ENCODE measurements at places on chromosomes 11 and 22.

DNA sequence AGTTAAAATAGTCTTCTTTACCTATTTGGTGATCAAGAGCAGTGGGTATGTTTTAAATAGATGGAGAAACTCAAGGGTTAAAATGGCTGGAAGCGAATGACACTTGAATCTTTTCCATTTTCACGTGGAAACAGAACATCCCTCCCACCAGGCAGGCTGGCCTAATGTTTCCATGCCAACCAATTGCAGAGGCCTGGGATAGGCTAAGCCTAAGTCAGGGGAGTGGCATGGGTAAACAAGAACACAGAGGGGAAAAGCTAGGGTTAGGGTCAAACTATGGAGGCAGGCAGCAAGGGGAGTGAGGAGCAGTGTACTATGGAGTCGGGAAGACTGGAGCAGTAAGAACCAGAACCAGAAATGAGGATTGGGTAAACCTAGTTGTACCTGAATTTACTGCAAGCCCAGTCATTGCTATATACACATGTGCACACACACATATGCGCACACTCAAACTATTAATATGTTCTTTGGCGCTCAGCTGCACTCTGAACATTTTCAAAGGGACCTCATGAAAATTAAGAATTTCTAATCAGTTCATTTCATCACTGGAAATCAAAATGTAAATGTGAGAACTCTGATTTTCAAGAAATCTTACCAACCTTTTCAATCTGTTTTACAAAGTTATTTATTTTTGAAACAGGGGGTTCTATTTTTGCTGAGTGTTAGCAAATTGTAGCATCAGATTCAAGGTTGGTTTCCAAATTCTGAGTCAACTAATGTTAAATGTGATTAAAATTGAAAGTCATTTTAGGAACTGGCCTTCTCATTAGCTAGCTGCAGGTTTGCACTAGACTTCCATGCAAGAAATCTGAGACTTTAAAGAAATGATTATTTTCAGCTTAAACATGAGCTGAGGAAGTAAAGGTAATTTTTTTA, 327.0 kb upstream of the CCDC90B start:
- no peak for DNase-seq

DNA sequence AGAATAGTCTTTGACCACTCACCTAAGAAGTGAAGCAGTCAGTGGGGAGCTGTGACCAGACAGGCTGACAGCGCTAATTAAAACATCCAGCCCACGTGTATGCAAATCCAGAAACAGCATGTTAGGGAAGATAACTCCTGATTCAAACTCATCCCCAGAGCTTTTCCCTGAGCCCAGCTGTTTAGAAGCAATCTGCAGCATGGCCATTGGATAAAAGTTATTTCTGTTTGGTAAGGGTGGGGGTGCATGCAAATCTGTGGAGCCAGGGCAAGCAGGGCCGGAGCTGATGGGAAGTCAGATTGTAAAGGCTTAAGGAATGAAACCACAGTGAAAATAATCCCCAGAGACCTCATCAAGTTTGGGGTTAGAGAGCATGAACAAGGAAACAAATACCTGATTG, 247.9 kb upstream of the KIRREL3 start:
- DNase-seq: no peak

DNA sequence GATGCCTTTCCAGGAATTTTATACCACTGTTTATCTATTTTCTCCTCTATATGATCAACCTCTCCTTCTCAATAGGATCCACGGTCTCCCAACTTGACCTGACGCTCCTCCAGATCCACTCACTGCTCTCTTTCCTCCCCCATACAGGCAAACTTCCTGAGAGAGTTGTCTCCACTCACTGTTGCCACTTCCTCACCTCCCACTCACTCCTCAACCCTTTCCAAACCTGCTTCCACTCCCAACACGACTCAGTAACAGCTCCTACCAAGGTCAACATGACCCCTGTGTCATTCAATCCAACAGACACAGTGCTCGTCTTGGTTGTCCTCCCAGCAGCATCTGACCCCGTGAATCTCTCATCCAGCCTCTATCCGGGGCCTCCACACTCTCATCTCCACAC, 3.1 kb downstream of the APBB1 start:
- no peak for DNase-seq

DNA sequence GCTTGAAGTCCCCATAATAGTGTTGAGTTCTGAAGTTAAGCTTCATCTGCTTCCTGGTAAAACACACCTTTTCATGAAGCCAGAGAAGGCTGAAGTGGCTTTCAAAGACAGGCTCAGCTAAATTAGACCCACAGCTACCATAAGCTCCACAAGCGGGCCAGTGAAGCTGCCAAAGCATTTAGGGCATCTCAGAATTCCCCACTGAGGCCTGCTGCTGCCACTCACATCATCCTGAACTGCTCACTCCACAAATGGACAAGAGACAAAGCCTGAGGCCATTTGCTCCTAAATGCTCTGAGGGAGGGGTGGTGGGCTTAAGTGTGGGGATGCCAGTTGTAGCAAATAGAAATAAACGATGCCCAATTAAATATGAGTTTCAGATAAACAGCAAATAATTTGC, 14.6 kb downstream of the CCDC83 start:
- DNase-seq: no peak
